ENCODE measurements at places on chromosomes 16 and 17.

DNA sequence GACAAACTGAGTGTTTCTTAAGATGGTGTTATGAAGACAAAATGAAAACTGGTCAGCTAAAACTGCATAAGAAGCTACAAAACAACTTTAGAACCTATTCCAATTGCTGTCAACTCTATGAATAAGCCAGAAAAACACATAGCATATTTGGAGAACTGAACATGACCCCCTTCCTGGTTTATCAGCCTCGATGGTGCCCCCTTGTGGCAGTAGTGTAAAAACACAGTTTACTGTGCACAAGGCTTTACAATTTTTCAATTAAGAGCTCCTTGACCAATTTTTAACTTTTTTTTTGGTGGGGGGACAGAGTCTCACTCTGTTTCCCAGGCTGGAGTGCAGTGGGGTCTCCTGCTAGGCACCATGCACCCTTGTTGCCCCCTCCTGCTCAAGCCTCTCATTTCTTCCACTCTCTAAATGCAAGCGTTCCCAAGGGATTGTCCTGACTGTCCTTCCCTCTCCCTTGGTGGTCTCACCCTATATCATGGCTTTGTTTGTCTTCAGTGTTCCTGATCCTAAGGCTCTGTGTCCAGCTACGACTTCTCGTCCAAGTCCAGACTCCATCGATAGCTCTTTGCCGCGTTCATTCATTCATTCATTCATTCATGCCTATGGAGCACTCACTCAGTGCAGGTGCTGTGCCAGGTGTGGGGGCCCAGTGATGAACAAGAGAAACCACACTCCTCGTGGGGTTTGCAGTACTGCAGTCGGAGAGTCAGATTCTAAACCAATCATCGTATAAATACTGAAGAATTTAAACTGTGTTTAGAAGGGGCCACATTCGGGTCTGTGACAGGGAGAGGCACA is 7.5 kb downstream of the EIF1 start:
- peak; percentile 9 for DNase-seq

DNA sequence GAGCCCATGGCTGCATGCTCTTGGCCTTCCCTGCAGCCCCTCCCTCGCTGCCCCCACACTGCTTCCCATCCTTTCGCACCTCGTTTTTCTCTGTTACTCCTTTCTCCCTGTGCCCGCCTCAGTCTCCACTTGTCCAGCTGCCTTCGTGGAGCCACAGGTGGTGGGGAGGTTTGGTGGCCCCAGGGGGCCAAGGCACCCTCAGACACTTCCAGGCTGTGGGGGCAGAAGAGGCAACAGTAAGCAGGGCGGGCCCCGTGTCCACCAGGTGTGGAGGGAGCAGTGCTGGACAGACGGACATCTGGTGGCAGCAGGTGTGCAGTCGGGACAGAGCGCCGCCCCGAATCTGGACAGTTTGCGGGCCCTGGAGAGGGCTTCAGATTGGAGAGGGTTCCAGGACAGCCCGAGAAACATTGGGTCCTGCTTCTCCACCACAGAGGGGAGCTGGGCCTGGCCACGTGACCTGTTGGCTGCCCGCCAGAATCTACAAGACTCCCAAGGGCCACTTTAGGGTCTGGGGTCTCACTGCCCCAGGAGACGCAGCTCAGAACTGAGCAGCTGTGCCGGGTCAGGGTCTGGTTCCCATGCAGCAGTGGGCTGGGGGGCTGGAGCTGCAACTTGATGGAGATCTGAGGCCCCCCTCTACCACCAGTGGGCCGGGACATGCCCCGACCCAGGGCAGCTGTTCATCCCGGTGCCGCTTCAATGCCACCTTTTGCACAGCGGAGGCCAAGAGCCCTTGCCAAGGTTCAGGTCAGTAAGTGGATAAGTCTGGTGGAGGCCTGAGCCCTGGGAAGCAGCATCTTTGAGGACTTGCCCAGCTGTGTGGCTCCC is 22.8 kb downstream of the BAHCC1 start:
- DNase-seq = no peak

GRCh38 chr17:19285213-19285900 is 48.2 kb downstream of the EPN2 start:
- DNase-seq = no peak

DNA sequence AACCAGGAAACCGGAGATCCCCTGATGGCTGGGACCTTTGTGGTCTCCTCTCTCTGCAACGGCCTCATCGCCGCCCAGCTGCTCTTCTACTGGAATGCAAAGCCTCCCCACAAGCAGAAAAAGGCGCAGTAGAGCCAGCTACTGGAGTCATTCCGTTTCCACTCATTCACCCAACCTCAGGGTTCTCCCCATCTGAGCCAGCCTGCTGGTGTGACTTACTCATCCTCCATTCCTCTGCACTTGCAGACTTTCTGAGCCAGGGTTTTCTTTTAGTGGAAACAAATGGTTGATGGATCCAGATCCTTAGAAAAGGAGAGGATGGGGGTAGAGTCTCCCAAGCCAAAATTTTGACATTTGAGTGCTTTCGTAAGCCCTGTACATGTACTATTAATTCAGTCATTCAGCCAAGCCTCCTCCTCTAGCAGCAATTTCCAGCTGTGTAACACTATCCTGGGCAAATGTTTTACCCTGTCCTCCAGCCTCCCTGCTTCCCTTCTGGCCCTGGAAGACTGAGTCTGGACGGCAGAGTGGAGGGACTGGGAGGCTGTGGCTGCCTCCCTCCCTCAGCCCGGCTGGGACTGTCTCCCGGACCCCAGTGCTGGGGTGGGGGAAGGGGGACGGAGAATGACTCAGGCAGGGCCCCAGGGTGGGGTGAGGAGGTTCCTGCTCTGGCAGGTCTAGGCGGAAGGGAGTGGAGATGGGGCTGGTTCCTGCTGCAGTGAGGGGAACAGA is 2.3 kb downstream of the SOX15 start:
- no peak for DNase-seq

- peak; percentile 32 for DNase-seq
Observed at GRCh38 chr17:2697611-2698162, 13.9 kb downstream of the CLUH start.
